ENCODE measurements at places on chromosomes 3 and 15.

DNA sequence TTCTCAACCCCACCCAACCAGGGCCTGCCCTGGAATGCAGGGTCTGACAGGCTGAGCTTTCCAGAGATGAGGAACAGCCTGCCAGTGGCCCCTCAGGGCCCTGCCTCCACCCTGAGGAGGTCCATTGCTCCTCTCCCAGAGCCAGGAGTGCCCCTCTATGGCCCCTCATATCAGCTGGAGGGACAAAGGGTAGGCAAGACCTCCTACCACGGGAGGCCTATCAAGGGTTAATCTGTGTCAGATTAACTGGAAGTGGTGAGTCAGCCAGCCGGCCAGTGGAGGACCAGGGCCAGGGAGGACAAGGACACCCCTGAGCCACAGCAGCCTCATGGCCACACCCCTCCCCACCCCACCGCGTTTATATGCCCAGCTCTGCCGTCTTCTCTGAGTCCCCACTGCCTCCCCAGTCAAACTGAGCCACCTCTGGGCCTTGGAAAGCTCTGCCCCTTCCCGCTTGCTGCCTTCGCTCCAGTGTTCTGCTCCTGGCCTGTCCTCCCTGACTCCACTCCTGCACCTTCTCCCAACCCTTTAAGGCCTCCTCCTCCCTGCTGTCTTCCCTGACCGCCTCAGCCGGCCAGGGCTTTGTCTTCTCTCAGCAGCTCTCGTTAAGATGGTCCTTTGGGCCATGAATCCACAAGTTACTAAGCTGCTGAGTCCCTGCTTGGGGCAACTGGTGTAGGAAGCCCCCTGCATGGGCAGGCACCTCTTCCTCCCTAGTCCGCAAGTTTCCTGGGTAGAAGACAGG is 6.5 kb downstream of the CCDC33 start:
- DNase-seq = no peak

- no peak for DNase-seq
Measured at GRCh38 chr3:129919806-129920205, 26.3 kb upstream of the TMCC1 start.

DNA sequence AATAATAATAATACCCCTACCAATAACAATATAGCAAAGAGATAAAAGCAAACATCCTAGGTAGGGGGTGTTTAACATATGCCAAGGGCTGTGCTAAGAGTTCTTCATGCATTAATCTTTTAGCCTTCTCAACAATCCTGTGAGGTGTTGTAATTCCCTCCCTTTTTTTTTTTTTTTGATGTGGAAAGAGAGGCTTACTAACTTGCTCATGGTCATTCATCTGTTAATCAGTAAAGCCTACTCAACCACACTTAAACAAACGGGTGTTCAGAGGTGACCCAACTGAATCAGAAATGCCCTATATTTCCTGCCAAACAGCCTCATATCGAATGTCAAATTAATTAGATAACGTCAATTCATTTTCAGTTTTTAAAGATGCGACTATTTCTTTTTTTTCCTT is 232.1 kb downstream of the CTNNB1 start:
- no peak for DNase-seq

- no peak for DNase-seq
Measured at GRCh38 chr3:117145677-117146076, 436.1 kb downstream of the TUSC7 start.

DNA sequence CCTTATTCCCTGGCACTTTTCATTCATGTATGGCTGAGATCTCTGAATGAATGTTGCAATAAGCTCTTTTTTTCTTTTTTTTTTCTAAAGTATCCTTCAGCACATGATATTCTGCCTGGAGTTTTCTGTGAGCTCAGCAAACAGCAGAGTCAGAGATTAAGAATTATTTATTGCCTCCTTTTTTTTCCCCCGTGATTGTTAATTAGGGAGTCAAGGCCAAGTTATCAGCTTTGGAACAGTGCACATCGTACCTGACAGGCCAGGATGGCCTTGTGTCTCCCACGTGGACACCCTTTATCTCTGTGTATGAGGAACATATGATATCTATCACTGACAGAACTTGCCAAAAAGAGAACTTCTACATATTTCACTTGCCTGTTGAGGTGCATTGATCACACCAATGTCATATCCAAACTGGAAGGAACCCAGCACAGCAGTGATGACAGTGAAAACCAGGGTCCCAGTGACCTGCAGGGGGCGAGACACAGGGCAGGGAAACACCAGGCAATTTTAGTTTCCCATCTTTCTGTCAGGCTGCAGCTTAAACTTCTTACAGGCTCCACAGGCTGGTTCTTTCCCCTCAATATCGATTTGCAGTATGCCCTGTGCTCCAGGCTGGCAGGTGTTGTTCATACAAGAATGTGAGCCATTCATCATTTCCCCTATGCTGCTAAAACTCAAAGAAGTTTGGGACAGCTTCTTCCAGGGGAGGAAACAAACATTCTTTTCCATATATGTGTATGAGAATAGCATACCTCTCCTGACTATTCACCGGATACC is 8.2 kb downstream of the SLC2A2 start:
- DNase-seq = no peak

- no peak for DNase-seq
Measured at GRCh38 chr3:161149529-161149928, 44.4 kb upstream of the B3GALNT1 start.

GRCh38 chr3:98784042-98784441 is 20.9 kb downstream of the ST3GAL6 start:
- no peak for DNase-seq

- no peak for DNase-seq
Measured at GRCh38 chr3:42066516-42067181, 24.5 kb upstream of the TRAK1 start.

DNA sequence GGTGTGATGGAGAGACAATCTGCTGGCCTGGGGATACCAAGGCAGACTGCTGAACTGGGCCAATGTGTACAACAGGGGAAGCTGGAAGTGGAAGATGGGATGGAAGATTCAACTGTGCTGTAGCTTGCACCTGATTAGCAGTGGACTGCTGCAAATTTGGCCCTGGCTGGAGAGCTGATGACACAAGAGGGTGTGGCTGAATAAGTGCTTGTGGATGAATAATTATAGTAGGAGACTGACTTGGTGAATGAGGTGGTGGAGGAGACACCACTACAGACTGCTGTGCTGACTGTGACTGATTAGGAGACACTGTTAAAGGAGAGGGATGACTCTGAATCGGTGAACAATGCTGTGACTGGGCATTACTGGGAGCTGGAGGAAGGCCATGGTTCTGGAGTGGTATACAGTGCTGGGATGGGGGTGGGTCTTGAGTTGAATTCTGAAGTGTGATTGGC is 52.5 kb downstream of the PHC3 start:
- DNase-seq = no peak

DNA sequence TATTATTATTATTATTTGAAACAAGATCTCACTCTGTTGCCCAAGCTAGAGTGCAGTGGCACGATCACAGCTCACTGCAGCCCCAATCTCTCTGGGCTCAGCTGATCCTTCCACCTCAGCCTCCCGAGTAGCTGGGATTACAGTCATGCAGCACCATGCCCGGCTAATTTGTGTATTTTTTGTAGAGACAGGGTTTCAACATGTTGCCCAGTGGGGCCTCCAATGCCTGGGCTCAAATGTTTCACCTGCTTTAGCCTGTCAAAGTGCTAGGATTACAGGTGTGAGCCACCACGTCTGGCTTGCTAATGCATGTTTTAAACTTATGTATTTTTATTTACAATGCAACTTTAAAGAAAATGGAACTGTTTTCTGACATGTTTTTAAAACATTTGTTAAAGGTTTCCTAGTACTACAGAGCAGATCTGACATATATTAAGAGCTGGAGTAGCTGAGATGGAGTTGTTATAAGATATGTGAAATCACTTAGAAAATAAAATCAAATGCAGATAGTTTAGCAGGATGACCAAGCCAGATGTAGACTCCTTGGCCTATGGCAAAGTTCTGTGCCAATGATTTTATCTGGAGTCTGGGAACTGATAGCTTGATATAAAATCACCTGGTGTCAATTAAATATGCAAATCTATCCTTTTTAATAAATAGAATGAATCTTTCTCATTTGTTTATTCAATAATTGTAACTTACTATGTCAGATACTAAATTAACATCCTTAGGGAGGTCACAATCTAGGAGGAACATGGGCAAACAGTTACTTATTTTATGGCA is 310.1 kb upstream of the NAALADL2 start:
- no peak for DNase-seq

DNA sequence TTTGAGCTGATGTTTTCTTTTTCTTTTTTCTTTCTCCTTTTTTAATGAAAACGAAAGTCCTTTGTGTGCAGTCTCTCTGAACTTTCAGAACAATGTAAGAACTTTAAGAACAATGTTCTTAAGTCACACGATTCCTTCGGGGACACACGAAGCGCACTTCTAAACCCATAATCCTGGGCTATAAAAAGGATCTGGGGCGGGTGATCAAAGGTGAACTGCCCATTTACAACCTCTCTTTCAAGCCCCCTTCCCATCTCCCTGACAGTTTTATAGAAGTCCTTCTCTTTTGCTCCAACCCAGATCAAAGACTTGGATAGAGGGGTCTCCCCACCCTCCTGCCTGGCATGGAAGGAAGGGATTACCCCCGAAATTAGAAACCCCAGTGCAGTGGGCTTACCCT is 126.8 kb downstream of the BDH1 start:
- DNase-seq = no peak

DNA sequence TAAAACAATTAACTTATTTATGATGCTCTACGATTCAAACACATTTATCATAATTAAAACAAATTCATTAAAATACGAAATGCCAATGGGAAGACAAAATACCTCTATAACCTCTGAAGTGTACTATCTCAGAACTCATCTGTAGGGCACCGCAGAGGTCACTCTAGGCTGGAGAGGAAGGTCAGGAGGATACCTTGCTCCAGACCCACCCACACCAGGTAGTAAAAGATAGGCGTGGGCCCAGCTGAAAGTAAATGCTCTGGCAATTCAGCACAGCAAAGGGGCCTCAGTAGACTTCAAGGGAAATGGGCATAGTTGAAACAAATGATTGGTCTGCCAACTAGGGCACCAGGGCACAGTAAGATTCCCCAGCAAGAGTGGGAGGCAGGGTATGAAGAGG is 26.0 kb upstream of the SPPL2A start:
- no peak for DNase-seq

GRCh38 chr3:113485161-113485609 is 29.8 kb downstream of the SPICE1 start:
- no peak for DNase-seq

GRCh38 chr3:172513488-172513887 is 9.7 kb downstream of the TNFSF10 start:
- DNase-seq = no peak

Data from hypothalamus (tissue), 51 donors.